ENCODE measurements at places on chromosomes 4 and X.
A peak's percentile ranks its signal among the peaks of the same experiment; 100 is the strongest.

DNA sequence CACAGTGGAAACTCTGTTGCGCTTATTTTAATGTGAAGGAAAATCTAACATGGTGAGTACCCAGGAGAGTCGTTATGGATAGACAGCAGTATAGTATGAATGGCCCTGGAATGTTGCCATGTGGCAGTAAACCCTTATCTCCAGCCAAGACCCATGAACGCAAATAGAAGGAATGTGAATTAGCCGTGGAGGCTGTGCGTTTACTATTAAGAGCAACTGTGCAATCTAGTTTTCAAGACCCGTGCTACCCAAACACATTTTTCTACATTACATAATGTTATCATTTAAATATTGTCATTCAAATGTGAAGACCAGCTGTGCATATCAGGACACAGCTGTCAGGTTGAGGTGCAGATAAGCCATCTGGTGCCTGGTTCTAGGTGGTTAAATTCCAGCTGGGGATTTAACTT lies 13.3 kb upstream of the AGA start:
- DNase-seq = no peak

DNA sequence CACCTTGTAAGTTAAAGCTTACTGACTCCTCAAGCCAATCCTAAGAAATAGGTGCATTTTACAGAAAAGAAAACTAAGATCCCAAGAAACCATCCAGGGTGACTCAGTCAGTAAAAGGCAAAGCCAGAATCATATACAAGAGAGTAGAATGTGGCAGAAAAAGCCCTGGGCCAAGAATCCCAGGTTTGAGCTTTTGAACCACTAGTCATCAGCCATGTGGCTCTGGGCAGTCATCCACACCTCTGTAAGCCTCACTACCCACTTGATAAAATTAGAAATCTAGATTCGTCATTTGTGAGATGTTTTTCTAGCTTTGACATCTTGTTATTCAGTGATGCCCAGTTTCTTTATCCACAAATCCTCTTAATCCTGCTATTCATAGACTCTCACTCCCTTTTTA lies 122.2 kb upstream of the PDE5A start:
- DNase-seq = no peak

GRCh38 chr4:74674750-74675149 lies 119.6 kb downstream of the BTC start:
- no peak for DNase-seq

- DNase-seq = no peak
These were observed 116.5 kb downstream of the UCHL1 start for GRCh38 chr4:41373221-41373620.

DNA sequence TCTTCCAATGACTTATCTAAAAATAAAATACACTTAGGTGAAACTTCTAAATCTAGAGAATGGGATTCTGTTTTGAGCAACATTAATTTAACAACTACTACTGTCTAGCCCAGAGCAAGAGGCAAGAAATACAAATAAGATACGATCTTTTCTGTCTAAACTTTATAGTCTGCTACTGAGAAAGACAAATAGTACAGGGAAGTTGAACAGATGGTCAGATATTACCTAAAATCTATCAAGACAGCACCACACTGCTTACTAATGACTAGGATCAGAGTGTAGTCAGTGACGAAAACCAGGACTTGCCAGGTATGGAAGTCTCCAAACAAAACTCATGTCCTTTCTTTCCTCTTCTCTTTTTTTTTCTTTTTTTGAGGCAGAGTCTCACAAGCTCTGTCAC lies 7.1 kb downstream of the FAM13A start:
- DNase-seq = no peak

DNA sequence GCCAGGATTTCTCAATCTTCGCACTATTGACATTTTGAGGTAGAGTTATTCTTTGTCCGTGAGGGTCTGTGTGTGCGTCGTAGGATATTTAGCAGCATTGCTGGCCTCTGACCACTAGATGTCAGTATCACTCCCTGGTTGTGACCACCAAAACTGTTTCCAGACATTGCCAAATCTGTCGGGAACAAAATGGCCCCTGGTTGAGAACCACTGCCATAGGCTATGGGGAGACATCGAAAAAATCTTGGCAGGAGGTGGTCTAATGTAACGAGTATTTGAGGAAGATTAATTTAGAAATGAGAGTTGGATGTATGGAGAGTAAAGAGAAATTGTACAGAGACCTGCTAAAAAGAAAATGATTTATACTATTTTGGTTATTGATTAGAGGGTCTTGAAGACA lies 108.4 kb downstream of the DOCK11 start:
- DNase-seq = peak; percentile 0

DNA sequence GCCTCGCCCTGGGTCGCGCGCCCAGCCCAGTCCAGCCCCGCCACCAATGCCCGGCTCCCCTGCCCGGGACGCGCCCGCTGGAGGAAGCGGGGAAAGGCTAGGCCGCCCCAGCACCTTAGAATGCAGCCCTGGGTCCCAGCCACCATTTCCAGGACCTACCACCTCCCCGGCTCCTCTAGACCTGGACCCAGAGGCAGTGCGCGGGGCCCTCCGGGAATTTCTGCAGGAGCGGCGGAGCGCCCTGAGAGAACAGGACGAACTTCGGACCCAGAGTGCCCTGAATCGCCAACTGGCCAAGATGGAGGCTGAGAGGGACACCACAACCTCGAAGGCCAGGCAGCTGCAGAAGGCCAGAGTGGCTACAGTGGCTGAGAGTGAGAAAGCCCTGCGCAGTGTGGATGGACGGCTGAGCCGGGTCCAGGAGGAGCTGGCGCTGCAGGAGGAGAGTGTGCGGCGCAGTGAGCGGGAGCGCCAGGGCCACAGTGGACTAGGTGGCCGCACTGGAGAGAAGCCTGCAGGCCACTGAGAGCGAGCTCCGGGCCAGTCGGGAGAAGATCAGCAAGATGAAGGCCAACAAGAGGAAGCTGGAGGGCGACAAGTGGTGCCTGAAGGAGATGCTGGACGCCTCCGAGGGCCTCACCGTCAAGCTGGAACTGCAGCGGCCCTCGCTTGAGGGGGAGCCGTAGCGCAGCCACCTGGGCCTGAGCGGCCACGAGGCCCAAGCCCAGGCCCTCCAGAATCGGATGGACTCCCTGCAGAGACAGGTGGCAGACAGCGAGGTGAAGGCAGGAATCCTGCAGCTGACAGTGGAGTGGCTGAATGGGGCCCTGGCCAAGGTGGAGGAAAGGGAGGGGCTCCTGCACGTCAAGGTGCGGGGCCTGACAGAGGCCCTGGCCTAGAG lies 15.5 kb downstream of the SMIM10L2A start:
- DNase-seq = no peak

DNA sequence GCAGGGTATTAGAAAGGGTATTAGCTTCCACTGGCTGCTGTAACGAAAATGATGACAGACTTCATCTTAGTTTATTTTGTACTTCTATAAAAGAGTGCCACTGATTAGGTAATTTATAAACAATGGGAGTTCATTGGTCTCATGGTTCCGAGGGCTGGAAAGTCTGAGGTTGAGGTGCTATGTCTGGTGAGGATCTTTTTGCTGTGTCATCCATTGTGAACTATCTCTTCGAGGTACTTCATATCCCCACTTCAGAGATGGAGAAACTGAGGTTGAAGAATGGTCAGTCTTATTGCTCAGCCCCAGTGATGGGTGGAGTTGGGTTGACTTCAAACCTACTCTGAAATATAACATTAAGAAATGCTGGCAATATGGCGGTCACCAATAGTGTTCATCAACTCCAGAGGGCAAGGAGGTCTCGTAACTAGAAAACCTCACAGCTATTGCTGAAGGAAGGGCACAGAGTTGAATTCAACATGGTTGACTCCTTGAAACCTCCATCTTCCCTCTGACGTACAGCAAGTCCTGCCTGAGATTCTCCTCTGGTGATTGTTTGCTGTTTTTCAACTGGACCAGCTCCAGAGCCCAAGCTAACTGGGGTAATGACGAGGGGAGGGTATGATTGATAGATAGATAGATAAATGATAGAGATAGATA lies 53.6 kb upstream of the SHOX start:
- no peak for DNase-seq

- DNase-seq = no peak
These were observed 61.6 kb downstream of the RGS12 start for GRCh38 chr4:3354455-3354811.

- DNase-seq = no peak
These were observed 74.4 kb downstream of the ENOX2 start for GRCh38 chrX:130828641-130829040.

Data from activated T-cell treated with anti-CD3 and anti-CD28 coated beads for 4 hours (primary cell).